ENCODE measurements at places on chromosomes 7 and 10.

GRCh38 chr10:79436850-79437103, 8.6 kb downstream of the ZCCHC24 start:
- DNase-seq, result no peak

DNA sequence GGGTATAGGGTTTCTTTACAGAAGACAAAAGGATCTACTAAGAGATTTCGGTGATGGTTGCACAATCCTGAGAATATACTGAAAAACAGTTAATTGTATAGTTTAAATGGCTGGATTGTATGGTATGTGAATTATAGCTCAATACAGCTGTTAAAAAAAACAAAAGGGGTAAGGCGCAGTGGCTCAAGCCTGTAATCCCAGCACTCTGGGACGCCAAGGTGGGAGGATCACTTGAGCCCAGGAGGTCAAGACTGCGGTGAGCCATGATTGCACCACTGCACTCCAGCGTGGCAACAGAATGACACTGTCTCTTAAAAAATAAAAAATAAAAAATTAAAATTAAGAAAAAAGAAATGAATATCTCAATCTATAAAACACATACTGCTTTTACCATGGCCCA, 18.5 kb downstream of the ESYT2 start:
- no peak for DNase-seq

- no peak for DNase-seq
Observed at GRCh38 chr10:124323806-124324205, 94.9 kb downstream of the OAT start.

DNA sequence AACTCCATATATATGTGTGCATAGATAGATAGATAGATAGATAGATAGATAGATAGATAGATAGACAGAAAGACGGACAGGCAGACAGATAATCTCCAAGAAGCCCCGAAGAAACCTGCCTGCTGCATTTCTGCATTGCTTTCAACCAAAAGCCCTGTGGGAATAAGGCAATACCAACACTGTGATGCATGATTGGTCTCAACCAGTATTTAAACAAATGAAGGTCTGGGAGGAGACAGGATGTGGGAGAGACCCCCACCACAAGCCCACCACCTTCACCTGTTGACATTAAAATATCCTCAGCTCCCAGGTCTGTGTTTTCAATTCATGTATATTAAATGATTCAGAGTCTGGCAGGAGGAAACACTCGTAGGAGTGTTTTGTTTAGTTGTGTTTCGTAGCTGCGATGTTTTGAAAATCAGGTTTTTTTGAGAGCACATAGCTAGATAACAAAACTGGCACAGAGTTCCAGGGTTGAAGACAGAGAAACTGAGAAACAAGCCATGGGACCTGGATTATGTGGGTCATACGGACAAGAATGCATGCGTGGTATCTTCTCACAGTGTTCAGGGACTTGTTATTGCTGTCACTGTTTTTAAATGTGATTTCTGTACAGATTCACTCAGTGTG, 200.7 kb upstream of the AHR start:
- no peak for DNase-seq

DNA sequence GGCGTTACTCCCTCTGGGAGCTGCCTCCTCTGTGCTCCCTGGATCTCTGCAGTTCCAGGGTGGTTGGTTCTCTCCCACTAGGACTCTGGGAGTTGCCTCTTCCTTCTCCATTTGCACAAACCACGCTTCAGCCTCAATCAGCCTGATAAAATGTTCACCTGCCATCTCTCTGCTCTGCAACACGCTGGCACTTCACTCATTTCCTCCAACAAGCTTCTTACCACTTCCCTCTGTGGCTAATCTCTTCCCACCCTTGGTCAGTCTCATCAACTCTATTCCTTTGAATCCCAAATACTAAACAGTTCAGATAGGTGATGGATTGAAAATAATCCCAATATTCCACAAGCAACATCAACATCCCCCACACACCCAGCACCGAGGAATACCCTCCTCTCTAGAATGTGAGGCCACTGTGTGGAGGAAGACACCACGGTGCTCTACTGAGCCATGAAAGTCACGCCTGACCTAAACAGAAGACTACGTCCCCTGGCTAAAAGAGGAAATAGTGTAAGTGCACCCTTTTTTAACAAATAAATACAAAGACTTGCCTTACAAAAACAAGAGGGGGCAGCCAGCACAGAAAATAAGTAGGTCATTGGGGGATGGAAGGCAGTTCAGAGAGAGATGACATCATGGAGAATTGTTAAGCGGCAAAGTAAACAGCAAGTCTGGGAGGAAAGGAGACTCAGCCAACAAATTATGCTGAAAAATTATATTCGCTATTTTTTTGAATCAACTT, 1.9 kb upstream of the FAM170B start:
- no peak for DNase-seq

GRCh38 chr7:85392789-85393188, 205.9 kb upstream of the SEMA3D start:
- DNase-seq, result no peak

DNA sequence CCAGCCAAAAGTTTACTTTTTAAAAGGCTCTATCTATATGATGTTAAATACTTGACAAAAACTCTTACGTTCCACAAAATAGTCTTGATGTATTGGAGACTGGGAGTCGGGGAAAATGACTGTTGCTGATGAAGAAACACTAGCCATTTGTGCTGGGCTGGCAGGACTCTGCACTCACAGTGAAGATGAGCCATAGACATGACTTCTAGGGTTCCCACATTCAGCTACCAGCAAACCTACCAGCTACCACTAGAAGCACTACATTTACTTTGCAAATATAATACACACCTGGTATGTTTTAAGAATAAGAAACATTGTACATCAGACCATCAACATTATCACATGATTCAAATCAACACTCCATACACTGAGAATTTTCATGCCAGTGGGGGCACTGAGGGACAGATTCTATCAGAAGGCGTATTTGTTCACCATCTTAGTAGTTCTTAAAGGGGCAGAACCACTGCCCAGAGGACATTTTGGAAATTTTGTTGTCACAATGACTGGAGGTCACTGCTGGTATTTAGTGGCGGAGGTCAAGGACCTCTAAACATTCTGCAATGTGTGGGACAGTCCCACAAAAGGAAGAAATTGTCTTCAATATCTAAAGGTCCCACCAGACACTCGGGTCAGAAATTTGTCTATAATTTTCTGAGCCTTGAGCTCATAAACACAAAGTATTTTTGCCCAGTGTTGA, 52.3 kb downstream of the PARD3 start:
- no peak for DNase-seq

- DNase-seq, result no peak
Observed at GRCh38 chr10:7700577-7701125, 2.5 kb upstream of the ITIH2 start.

DNA sequence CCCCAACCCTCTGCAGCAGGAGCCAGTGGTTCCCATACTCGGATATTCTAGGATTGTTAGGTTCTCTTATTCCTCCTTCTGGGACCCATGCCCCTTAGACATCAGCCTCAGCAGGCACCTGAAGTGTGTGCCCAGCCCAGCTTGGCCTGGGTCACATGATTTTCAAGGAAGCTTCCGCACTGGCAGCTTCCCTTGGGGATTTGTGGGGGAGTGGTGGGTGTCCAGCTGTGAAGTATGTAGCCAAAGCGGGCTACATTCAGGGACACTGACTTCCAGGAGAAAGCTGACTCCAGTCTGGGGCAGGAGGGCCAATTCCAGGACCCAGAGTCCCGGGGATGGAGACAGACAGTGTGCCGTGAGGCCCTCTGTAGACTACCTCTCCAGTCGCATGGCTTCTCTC, 1.3 kb downstream of the LDB1 start:
- no peak for DNase-seq

DNA sequence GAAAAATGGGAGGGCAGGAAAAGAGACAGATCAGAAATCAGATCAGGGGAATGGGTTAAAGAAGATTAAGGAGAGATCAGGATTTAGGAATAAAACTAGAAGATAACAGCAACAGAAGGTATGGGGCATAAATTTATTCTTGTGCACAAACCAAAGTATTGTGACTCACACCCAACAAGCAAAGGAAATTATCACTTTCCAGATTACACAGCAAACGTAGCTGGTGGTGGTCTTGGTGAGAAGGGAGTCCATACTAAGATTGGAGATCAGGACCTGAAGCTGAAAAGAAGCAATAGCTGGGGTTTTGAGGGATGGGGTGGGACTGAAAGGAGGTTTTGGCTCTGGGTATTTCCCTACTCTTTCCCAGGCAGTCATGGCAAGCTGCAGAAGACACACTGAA, 3.5 kb upstream of the MYOZ1 start:
- DNase-seq, result no peak

DNA sequence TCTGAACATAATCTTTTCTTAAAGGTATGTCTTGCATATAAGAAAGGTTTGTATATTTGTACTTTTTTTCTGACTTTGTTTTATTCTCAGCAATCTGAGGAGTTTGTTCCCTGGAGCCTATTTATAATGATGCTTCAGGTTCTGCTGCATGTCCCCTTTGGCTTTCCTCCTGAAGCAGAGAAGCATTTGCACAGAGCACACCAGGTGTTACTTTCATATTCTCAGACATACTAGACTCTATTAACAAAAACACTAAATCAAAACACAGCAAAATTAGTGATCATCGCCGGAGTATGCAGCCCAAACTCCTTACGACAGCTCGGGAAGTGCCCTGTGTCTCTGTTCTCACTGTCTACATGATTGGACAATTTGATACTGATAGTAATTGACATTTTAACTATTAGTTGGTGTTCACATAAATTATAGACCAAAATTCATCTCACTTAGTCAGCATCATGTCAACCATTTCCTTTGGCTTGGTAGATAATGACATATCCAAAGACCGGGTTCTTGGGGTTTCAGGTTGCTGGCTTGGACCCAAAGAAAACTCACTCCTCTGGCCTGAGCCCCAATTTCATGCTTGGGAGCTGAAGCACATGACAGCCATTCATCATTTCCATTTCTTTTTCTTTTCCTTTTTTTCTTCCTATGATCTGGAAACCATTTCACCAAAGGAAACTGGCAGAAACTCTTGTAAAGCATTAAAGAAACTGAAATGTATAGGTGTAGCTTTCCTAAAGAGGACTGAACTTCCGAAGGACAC, 400.1 kb upstream of the NRP1 start:
- no peak for DNase-seq

Data from GM12892 (cell line).